ENCODE measurements at places on chromosomes 11 and 22. TPM values are rescaled to one million over a fixed set of nuclear protein-coding genes. Genes with fewer than 3 reads are reported as not detected.

DNA sequence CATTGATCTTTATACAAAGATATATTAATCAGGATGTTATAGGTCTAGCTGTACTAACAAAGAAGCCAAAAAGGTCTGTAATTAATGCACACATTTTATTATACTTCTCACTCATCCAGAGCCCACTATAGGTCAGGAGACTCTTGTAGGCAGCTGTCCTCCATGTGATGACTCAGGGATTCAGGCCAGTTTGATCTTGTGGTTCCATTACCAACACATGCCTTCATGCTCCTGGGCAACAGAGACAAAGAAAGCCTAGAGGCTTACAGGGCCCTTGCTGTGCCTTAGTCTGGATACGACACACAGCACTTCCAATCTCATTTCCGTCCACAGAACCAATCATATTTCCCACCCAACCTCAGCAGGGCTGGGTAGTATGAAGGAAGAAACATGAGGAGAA, 150.3 kb upstream of the NCAM1 start:
- no peak for DNase-seq

DNA sequence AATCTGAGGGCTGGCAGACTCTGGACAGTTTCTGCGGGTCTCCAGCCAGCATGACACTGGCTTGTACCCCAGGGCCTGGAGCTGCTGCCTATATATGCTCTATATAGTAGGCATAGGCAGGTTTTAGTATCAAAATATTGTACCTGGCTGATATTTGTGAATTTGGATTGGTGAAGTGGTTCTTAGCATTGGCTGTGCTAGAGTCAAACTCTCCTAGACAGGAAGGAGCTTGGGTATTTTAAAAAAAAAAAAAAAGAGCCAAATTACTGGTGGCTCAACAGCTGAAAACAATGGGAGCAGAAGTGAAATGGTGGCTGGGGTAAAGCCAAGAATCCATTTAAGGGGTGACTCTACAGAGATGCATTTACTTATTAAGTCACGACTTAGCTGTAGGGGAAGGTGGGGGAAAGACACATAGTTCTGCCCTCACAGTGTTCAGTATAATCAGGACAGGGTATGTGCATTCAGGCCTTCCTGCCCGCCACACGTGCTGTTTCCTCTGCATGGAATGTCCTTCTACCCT, 11.0 kb upstream of the MTFP1 start:
- DNase-seq: peak; percentile 47

The ATM gene
- 37.5 TPM for polyA plus RNA-seq

The B4GALNT4 gene
- polyA plus RNA-seq: 1.4 TPM

DNA sequence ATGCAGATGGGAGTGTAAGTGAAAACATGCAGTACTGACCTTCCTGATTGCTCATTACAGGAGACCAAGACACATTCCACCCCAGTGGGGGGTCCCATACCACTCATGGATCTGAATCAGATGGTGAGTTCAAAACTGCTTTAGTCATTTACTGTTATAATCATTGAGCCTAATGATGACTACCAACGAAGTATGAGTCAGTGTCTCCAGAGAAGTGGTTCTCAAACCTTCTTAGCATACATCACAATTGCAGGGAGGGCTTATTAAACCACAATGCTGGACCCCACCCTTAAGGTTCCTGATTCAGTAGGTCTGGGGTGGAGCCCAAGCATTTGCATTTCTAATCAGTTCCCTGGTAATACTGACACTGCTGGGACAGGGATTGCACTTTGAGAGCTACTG, 75.8 kb downstream of the CD44 start:
- DNase-seq: peak; percentile 100

DNA sequence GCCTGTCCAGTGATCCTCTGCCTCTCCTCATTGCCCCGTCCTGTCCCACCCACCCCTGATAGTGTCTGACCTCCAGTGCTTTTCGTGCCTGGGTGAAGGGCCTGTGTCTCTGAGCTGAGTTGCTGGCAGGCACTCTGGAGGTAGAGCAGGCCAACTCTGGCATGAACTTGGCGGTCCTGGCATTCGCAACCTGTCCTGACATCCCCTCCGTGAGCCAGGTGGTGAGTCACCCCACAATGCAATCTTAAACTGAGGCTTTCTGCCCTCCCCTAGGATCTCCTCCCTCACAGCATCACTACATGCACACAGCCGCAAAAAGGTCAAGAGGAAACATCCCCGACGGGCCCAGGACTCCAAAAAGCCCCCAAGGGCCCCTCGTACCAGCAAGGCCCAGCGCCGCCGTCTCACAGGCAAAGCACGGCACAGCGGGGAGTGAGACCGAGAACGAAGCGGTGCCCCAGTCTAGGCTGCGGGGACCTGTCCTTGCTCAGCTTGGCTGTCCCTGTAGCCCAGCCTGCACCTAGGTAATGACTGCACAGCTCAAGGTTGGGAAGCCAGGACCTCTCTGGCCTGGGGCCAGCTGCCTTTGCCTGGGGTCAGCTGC, 4.9 kb downstream of the NOL12 start:
- DNase-seq: peak; percentile 21
